HepG2 (cell line): ENCODE measurements at places on chromosomes 1 and 21. TPM values are rescaled to one million over a fixed set of nuclear protein-coding genes. Genes with fewer than 3 reads are reported as not detected.

Gene INAVA
- 11.7 and 13.5 TPM in 2 replicates for total RNA-seq

Gene IFNLR1
- 5.7 and 8.5 TPM in 2 replicates for total RNA-seq

DNA sequence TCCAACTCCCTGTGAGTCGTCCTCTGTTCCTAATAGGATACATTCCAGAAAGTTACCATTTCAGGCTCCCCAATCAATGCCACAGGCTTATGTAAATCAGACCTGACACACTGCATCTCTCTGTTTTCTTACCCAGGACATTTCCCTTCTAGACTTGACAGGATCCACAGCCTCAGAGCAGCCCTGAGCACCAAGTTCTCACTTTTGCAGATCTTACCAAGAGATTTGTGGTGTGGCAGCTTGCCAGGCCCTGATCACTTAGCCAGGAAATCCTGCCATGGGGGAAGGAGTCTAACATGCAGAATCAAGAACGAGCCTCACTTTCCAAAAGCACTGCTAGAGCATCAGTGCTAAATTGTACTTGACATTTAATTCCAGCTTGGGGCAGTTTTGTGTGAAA, 202.9 kb downstream of the TBX15 start:
- H3K36me3 ChIP-seq: no peaks in the 10 kb centered on the region
- H3K27me3 ChIP-seq: no peaks in the 10 kb centered on the region
- H3K27ac ChIP-seq: no peak overlapping the region
- H3K4me3 ChIP-seq: no peak overlapping the region

GRCh38 chr1:156291226-156292061, 4.0 kb downstream of the GLMP start:
- H3K4me3 ChIP-seq: peak overlapping the region; percentile 73
- peak overlapping the region; percentile 94 for H3K27ac ChIP-seq
- H3K36me3 ChIP-seq: no peaks in the 10 kb centered on the region
- DNase-seq: peak; percentile 94

- H3K4me3 ChIP-seq: no peak overlapping the region
- no peaks in the 10 kb centered on the region for H3K36me3 ChIP-seq
- no peak for DNase-seq
- H3K4me1 ChIP-seq: peaks cover 2% of the 10 kb centered on the region
These were observed 48.5 kb downstream of the EVI5 start for GRCh38 chr1:92736395-92736794.
